ENCODE measurements at places on chromosomes 7 and 10.
A peak's percentile ranks its signal among the peaks of the same experiment; 100 is the strongest.

GRCh38 chr7:137531671-137532070 is 188.1 kb upstream of the PTN start:
- no peak for DNase-seq

- DNase-seq = no peak
Measured at GRCh38 chr7:28685644-28686417, 272.3 kb downstream of the TRIL start.

DNA sequence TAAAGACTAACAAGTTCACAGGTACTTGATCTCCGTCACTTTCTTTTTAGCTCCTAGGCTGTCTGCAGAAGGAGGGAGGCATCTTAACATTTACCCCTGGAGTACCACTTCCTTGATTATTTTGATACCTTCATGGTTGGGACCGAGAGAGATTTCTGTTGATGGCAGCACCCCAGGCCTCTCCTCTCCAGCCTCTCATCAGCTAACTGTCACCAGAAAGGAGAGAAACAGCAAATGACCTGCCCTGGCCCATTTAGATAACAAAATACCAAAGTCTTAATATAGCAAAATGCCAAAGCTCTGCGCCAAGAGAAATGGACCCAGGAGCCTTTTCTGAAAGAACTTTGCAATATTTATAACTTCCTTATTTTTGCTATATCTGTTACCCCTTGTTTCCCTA is 30.0 kb upstream of the KLHL7 start:
- DNase-seq = no peak

GRCh38 chr7:28626221-28626620 is 213.9 kb downstream of the CREB5 start:
- DNase-seq = no peak

DNA sequence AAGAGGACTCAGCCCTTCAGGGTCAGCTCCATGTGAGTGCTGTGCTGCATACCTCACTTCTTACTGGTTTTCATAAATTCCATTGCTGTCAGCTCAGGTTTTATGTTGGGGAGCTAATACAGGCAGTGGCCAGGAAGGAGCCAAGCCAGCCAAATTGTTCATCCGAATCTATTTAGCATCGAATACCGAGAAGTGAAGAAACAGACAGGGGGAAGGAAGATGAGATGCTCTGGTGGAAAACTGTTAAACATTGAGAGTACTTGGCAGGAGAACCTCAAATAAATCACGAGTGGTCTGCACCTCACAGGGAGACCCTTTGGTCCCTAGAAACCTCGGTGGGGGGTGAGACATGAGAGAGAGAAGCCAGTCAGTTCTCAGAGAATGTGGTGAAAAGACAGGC is 196.0 kb upstream of the TMEM72 start:
- no peak for DNase-seq

GRCh38 chr10:98510412-98510995 is 63.8 kb upstream of the HPS1 start:
- no peak for DNase-seq

DNA sequence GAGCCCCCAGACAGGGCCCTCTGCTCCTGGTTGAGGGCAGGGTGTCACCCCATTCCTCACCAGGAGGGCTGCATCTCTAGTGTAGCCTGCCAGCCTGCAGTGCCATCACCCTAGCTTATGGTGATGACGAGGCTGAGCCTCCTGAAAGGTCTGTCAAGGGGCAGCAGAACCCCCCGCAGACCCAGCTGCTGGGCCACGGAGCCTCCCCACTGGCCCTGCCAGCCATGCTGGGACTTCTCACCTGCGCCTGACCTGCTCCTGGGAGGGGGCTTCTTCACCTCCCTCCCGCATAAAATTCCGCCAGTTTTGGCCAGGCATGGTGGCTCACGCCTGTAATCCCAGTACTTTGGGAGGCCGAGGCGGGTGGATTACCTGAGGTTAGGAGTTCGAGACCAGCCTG is 40.4 kb upstream of the RASGEF1A start:
- no peak for DNase-seq

GRCh38 chr7:134452419-134452838 is 6.5 kb downstream of the AKR1B1 start:
- no peak for DNase-seq

- DNase-seq = no peak
Measured at GRCh38 chr7:158013085-158013668, 574.4 kb downstream of the PTPRN2 start.

GRCh38 chr7:116210345-116211005 is at the start of gene TES:
Gene TES, plus strand, starts transcription at chr7:116210539. Its CDS starts 169 bp downstream, at chr7:116210708.
- DNase-seq = no peak

GRCh38 chr7:5564894-5565293 is 141.3 kb upstream of the TNRC18 start:
- DNase-seq = no peak

DNA sequence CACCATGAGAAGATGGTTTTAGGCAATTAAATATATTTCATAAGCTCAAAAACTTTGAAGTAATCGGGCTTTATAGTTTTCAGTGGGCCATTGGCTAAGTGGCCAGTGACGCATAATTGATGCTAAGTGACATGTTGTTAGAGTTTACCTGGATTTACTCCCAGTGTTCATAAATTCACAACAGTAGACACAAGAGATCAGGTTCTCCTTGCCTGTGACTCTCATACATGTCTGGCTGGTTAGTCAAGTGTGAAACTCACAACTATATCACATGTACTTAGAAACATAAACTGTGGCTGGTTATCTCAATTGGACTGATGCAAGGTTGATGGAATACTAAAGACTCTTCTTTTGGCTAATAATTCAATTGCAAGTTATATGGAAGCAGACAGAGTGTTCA is 26.2 kb downstream of the ASB15 start:
- DNase-seq = no peak

DNA sequence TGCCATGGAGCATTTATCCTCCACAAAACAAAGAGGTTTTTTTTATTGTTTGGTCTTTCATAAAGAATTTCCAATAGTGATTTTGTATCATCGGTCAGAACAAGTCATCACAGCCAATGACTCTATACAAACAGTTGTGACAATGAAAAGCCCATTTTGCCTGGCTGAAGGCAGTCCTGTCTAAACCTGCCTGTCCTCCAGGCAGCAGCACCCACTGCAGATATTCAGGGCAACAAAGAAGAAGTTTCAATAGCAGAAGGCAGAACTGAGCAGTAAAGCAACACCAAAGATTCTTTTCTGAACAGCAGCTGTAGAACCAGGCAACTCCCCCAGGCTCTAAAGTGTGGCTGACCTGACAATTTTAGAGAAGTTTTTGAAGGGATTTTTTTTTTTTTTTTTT is 169.4 kb downstream of the FGFR2 start:
- no peak for DNase-seq

- DNase-seq = no peak
Measured at GRCh38 chr10:7501157-7501556, 90.3 kb upstream of the SFMBT2 start.

GRCh38 chr10:64156166-64156565 is 635.0 kb downstream of the REEP3 start:
- DNase-seq = no peak

- DNase-seq = no peak
Measured at GRCh38 chr7:2195400-2196246, 37.1 kb downstream of the MAD1L1 start.

GRCh38 chr10:60767424-60767823 is 10.9 kb upstream of the CDK1 start:
- no peak for DNase-seq

- peak; percentile 90 for DNase-seq
Measured at GRCh38 chr10:14712991-14713424, 61.7 kb downstream of the FAM107B start.

- no peak for DNase-seq
Measured at GRCh38 chr10:79045566-79046175, 23.1 kb upstream of the ZMIZ1 start.

- DNase-seq = no peak
Measured at GRCh38 chr7:141381794-141382427, 169.3 kb upstream of the AGK start.

DNA sequence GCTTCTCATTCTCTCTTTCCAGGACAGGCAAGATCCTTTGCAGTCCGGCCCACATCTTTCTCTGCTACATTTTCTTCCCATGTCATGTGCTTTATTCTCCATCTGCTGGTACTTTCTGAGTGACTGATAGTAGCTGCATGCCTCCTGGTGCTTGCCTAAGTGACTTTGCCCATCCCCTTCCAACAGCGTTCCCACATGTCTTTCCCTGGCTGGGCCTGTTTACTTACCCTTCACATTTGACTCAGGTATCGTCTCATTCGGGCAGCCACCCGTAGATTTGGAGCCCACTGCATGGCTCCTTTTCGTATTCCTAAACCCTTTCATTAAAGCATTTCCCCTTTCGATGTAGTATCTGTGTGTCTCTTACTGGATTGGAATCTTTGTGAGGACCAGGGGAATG is 24.6 kb downstream of the TYW1 start:
- no peak for DNase-seq

DNA sequence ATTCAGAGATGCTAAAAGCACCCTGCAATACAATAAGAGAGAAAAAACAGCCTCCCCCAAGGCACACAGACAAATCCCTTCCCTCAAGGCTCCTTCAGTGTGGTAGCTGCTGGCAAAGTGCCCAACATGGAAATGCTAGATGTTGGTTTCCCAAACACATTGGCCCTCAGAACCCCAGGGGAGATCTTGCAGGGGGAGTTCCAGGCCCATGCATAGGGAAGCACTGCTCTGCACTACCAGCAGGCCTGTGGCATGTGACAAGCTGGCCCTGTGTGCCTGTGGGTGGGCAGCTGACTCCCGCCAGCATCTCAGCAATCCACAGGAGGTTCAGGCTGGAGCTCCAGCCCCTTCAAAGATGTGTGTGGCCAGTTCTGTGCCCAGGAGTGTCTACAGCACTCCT is 16.8 kb upstream of the CSGALNACT2 start:
- DNase-seq = no peak

- DNase-seq = no peak
Measured at GRCh38 chr10:62050893-62051433, 149.5 kb downstream of the ARID5B start.

DNA sequence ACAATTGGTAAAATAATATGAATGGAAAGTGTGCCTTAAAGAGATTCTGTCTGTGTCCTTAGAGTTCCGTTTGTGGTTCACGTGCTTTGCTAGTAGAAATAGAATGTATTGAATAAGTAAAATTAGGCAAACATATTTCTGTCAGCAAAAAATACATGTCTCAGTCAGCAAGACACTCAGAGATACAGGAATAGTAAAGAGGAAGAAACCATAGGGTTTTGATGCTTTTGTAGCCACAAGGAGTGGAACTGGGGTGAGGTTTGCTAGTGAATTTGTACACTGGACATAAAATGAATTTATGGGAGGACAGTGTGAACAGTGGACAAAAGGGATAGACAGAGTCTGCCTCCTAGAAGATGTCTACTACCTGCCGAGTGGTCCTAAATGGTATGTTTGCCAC is 289.2 kb upstream of the NRP1 start:
- DNase-seq = no peak

DNA sequence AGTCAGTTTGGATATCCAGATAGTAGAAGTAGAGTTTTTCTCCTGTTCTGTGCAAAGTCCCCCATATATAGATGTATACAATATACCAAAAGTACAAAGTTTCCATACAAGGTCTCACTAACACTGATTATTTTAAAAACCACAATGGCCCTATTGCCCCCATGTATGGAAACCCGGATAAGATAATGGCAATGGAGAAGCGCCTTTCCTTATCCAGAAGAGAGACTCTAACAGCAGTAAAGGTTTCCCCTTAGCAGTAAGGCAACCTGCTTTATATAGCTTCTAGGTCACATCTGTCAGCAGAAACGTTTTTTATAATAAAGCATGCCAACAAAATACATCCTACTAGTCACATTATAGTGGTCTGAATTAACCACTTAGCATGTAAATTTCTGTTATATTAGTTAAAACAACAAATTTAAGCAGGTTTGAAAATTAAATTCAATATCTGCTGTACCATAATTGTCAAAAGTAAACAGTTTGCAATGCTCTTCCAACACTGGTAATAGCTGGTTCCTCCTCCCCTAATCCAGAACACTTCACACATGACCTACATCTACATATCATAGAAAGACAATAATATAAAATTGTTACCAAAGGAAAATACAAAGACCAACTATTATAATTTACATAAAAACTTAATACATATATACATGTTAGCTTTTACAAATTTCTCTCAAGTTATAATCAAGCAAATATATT is 22.4 kb downstream of the USP6NL start:
- DNase-seq = no peak

- DNase-seq = no peak
Measured at GRCh38 chr10:133016493-133017202, 71.1 kb upstream of the ADGRA1 start.

GRCh38 chr7:107931740-107932515 is 40.9 kb downstream of the DLD start:
- DNase-seq = no peak

- DNase-seq = no peak
Measured at GRCh38 chr10:26486990-26487850, 49.1 kb downstream of the APBB1IP start.

GRCh38 chr10:27893358-27893954 is 105.4 kb downstream of the ODAD2 start:
- no peak for DNase-seq

GRCh38 chr7:85972504-85973141 is 671.1 kb upstream of the GRM3 start:
- DNase-seq = no peak

- DNase-seq = no peak
Measured at GRCh38 chr7:95126053-95126709, 198.2 kb downstream of the PON1 start.

DNA sequence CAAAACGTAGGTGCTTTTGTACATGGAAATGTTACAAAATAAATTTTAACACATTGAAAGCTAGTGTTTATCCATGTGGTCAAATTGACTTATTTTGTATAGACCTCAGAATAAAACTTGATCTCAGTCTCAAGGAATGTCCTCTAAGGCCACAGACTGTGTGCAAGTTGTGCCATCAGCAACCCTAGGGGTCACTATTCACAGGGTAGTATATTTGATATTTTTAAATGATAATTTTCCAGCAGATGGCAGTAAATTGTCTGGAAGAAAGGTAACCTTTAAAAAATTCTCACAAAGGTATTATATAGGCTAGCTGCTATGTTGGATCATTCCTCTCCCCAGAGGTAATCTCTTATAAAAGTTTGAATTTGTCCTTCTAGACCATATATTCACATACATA is 12.9 kb upstream of the SNX10 start:
- no peak for DNase-seq

- no peak for DNase-seq
Measured at GRCh38 chr7:36165059-36165458, 12.0 kb downstream of the EEPD1 start.

GRCh38 chr7:108370616-108371015 is 85.6 kb downstream of the NRCAM start:
- DNase-seq = no peak

DNA sequence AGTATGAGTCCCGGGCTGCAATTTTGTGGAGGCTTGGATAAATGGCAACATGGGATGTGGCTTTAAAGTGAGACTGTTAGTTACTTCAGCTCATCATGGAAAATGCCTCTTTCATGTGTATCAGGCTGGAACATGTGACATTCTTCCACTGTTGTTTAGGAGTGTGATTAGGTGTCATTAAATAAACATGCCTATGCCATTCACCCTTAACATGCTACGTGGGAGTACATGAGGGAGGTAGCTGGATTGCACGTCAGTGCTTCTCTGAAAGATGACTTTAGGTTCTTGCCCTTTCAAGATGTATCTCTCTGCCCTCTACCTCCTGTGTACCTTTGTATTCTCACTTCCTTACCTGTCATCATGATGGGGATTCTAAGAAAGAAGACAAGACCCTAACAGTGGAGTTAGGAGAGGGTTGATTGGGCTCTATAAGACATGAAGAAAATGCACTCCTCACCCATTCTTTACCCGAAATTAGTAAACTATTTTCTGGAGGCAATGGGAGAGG is 8.9 kb downstream of the AKR1E2 start:
- DNase-seq = no peak
